ENCODE measurements at places on chromosomes 7 and 10.

DNA sequence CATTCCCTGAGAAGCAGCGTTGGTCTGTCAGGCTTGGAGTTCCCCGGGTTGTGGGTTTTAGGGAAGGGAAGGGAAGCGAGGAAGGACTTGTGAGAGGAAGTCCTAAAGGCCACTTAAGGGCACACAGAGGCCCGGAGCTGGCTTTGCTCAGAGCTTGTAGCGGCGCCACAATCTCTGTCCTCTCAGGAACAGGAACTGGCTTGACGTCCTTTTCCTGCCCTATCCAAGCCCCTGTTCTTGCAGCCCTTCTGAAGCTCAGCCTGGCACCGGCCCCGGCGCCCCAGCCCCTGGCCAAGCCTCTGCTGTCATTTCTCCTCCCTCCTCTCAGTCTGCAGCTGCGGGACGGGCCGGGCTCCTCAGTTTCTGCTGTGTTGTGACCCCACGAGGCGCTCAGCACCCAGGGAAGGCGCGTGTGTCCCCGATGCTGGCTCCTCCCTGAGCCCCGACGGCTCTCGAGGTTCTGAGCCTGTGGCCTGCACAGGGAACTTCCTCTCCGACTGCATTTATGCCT, at the start of gene GIMAP8:
TSS of gene GIMAP8 (plus strand) at position 140 of the 511 bp plus-strand sequence. CDS start 16,069 bp downstream, outside the sequence.
- DNase-seq: peak; percentile 90

GRCh38 chr10:17255512-17255911, 27.5 kb downstream of the VIM start:
- no peak for DNase-seq

DNA sequence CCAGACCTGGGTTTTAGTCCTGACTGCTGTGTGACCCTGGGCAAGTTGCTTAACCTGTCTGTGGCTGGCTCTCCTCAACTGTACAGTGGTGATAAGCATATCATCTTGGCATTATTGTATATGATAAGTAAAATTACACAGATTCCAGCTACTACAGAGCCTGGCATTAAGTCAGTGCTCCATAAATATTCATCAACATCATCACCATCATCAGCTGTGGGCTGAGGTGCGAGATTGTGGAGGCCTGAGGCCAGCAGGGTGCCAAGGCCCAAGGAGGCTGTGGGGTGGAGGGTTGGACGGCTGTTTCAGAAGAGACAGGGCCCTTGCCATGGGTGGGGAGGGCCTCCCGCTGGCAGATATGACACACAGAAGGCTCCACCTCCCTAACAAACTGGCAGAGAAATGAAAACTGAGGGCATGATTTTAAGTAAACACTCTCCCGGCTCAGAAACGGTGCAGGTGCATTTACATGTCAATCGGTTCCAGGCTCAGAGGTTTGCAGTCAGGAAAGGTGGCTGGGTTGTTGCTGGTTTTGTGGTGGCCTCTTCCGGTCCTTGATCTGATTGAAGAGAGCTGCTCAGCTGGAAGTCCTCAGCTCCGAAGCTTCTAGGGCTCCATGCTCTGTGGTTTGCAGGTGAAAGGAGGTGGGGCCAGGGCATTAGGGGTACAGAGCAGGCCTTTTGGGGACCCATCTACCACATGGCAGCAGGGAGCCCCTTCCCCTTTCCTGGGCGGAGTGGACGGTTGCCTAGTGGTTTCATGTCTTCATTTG, 10.2 kb downstream of the CRYGN start:
- no peak for DNase-seq

DNA sequence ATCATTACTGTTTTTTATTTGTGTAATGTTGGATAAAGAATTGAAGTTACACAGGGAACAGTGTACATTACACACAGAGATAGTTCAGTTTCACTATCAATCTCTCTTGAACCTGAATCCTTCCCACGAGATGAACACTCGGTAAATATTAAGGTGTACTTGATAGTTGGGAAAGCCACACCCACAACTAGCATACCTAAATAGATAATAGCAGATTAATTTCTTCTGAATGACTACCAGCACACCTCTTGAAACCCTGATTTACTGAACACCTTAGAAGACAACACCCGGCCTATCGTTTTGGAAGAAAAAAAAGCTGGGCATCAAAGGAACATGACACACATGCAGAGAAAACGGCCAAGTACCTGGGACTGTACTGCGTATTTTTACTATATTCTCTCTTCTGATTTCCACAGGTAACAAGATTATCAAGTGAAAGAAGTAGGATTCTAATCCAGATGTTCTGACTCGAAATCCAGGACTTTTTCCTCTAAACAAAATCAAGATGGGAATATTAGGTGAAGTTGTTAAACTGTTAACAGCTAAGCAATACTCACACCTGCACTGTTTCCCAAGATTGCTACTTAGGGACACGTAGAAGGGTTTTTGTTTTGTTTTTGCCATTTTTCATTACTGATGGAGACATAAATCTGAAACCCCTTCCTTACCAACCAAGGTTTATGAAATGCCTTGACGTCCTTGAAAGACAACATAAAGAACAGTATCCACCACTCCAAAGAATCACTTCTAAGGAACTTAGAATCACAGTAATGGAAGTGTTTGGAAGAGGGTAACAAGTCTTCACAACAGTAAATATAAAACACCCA, 1.0 kb downstream of the CCDC186 start:
- DNase-seq: no peak

DNA sequence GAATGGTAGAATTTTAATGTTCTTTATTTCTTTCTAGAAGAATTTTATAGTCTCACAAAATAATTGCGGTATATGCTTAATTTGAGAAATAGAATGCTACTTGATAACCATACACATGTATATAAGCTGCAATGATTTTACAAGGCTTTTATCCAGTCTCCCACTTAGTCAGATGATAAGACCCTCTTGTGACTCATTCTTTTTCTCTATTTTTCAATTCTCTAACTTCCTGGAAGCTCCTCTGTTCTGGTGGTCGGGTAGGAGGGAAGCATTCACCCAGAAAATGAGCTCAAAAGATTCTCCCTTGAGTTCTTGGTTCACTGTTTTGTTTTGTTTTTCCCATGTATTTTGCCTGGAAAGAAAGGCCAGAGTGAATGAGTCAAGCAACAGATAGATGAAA, 546.6 kb downstream of the INHBA start:
- no peak for DNase-seq

GRCh38 chr7:127770885-127771284, 118.9 kb downstream of the SND1 start:
- no peak for DNase-seq

DNA sequence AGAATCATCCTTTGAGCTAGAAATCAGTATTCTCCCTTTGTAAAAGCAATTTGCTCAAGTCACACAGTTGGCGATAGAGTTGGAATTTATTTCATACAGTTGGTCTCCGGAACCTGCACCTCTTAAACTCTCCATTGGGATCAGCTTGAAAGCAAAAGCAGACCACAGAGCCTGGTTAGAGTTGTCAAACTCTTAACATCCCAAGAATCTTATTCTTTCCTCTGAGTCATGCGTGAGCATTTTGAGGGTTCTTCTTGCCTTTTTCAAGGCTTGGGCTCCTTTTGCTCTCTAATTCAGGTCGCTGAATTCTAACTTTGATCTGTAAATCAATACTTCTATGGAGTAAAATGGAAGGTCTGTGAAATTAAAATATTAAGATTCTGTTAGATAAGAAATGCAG, 19.6 kb upstream of the SCIN start:
- no peak for DNase-seq

DNA sequence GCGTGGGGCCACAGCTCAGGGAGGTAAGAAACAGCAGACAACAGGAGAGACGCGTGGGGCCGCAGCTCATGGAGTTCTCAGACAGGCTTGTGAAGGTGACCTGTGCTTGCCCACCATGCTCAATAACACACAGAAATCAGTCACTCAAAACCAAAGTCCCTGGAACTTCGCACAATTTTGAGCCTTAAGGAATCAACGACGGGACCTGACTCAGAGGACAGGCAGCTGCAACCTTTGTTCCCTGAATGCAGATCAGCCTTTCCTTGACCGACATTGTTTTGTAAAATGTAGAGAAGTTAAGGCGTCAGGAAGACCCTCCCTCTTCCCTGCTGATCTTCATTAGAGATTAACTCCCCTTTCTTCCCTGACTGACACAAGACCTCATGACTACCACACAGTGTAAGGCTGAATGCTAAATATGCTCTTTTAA, 8.5 kb upstream of the KNDC1 start:
- DNase-seq: no peak

DNA sequence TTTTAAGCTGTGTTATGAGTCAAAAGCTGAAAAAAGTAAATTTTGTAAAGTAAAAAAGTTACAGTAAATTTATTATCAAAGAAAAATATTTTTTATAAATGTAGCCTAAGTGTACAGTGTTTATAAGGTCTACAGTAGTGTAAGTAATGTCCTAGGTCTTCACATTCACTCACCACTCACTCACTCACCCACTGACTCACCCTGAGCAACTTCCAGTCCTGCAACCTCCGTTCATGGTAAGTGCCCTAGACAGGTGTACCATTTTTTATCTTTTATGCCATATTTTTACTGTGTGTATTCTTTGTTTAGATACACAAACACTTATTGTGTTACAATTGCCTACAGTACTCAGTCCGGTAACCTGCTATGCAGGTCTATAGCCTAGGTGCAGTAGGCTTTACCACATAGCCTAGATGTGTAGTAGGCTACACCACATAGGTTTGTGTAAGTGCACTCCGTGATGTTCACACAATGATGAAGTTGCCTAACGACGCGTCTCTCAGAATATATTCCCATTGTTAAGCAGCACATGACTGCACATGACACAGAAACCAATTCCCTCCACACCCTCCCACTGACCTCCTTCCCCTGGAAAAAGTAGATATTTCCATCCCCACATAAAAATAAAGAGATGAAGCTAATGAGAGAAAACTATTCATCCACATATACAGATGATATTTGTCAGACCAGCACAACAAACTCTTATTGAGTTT, 44.8 kb upstream of the FGL2 start:
- DNase-seq: no peak

DNA sequence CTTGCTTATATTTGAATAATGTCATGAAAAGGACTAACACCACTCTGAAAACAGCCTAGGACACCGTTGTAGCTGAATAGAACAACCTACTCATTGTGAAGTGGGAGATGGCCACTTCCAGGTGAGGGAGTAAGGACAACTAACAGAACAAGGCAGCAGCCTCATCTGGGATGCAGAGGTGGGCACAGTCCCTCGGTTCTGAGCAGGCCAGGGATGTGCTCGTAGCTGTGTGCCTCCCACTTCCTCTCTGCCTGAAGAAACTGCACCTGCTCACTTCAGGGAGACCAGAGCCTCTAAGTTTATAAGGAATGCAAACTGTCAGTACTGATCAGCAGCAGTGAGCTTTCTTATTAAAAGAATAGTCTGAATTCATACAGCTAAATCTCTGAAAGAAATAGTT, 2.5 kb downstream of the VSTM4 start:
- DNase-seq: no peak

DNA sequence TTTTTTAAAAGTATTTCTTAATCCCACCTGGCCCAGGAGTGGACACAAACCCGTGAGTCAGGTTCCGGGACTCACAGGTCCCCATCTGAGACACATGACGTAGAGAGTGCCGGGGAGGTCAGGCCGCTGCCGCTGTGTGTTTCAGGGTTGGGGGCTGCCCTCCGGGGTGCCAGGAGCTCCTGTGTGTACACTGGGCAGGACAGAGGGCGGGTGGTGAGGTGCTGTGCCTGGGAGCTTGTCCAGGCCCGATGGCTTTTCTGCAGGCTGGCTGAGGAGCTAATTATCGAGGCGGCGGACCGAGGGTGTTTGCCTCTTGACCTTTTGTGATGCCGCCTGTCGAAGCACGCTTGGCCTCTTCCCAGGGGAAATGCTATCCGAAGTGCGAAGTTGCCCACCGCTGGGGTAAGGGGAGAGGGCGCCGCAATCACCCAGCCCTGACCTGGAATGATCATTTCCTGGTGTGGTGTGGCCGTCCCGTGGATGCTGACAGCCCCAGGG, 42.1 kb downstream of the FOXL3 start:
- peak; percentile 67 for DNase-seq

DNA sequence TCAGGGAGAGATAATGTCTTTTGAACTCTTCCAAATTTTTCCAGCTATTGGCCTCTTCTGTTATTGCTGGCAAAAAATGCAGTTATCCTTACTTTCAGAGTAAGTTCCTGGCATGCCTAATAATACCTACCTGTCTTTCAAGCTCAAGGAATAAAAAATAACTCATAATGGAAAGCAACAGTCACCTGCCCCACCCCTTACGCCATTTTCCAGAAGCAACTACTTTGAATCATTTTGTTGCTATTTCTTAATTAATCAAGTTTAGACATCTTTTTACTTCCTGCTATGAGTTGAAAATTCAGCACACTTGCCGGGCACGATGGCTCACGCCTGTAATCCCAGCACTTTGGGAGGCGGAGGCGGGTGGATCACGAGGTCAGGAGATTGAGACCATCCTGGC, 23.0 kb upstream of the CDK13 start:
- no peak for DNase-seq

DNA sequence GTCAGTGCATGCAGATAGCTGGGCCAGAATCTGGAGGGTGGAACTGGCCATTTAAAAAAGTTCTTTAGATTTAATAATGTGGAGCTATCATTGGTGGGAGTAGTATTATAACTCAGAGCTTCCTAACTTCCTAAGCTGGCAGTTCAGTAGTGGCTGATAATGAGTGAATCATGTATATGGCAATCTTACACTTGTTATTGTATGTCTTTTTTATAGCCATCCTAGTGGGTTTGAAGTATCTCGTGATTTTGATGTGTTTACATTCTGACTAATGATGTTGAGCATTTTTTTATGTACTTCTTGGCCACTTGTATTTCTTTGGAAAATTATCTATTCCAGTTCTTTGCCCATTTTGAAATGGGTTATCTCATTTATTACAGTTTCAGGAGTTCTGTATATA, 15.4 kb downstream of the TFAM start:
- no peak for DNase-seq

DNA sequence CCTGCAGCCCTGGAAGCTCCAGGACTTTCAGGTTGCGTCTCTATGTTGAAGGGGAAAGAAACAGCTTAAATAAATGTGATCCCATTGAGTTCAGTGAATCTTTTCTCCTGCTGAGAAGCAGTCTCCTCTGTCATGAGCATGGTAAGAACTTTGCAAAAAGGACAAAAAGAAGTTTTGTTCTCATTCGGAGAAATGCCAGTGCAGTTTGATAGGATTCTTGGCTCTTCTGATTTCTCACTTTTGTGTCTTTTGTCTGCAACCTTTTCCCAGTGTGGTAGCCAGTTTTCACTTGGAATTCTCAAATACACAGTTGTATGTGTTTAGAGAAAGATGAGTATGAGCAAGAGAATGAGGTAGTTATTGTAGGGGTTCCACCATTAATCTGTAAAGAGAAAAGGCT, 64.3 kb downstream of the AP3M1 start:
- DNase-seq: no peak

DNA sequence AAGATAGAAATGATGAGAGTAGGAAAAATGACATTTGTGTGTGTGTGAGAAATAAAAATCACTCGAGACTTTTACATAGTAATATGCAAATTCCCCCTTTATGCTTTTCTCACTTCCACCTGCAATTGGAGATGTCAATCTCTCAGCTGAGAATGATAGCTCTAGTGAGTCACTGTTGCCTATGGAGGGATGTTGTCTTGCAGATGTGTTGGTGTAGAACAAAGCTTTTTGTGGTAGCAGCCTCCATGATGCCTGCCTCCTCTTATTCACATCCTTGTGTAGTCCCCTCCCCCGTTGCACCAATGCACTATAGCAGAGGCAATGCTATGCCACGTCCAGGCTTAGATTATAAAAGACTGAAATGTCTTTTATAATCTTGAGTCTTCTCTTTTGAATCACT, 33.8 kb downstream of the SPAG6 start:
- no peak for DNase-seq

- no peak for DNase-seq
Observed at GRCh38 chr10:14586901-14587300, 187.8 kb downstream of the FAM107B start.

- no peak for DNase-seq
Observed at GRCh38 chr7:85154282-85154937, 32.4 kb downstream of the SEMA3D start.

All from upper lobe of left lung (tissue), 6 donors.